ENCODE measurements at places on chromosomes 16 and 17.

GRCh38 chr16:78684030-78684611 is 584.7 kb downstream of the WWOX start:
- no peaks in the 10 kb centered on the region for H3K27me3 ChIP-seq
- H3K36me3 ChIP-seq = no peaks in the 10 kb centered on the region
- peak; percentile 89 for DNase-seq
- H3K4me3 ChIP-seq = no peak overlapping the region

DNA sequence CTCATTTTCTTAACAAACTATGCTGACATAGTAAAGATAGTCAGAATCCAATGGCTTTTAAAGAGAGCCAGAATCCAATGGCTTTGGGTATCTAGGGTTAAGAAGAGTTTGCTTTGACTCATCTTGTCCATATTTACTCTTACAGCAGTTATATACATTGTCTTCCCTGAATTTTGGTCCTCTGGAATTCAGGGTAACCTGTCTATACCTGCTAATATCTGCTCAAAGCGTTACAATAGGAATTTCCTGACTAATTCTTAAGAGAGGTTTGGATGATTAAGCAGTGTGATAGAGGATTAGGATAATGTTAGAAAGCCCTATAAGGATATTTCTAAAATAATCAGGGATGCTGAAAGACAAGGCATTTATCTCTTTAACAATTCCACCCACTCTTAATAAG is 2.0 kb upstream of the CDH8 start:
- no peaks in the 10 kb centered on the region for H3K4me1 ChIP-seq
- no peaks in the 10 kb centered on the region for H3K27me3 ChIP-seq
- H3K27ac ChIP-seq = no peak overlapping the region
- H3K36me3 ChIP-seq = no peaks in the 10 kb centered on the region
- no peak overlapping the region for H3K4me3 ChIP-seq

DNA sequence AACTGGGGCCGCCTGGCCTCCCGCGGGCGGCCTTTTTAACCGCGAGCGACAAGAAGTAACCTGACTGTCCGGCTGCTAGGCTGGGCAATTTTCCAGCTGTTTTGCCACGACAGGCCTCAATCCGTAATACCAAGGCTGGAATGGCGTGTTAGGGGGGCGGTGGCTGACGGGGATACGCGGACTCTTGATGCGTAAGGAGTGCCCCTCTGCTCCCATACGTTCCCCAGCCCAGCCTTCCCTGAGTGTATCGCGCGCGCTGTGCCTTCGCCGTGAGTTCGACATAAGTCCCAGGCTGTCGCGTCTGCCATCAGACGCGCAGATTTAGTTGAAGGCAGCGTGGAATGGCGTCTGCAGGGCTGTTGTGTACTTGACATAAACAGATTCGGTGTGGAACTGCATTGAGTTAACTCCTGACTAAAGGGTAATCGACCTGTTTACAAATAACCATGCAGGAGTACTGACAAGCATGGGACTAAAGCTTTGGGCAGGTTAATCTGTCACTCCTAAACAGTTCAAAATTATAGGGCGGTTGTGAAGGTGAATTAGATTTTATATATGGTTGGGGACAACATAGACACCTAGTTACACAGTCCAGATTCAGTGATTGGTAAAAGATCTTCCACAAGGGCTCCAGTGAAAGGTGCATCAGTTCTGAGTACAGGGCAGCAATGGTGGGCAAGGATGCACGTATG is 16.6 kb upstream of the ERN1 start:
- peaks cover 6% of the 10 kb centered on the region for H3K36me3 ChIP-seq
- H3K4me3 ChIP-seq = peak overlapping the region; percentile 77
- H3K27ac ChIP-seq = peak overlapping the region; percentile 97
- no peaks in the 10 kb centered on the region for H3K4me1 ChIP-seq

DNA sequence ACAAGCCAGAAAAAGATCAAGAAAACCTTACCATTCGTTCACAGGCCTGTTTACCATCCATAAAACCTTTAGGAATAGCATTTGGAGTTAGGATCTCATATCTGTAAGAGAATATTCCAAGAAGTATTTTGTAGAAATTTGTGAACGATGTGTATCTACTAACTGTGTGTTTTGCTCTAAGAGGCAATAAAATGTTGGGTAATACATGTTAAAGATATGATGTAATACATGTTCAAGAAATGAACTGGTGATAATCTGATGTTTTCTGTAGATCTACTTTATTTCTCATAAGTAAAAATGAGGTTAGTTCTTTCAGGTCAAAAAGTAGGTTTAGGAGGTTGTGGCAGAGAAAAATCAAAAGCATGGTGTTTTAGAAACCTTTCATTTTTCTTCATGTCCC is 83.2 kb downstream of the NDEL1 start:
- peaks cover 56% of the 10 kb centered on the region for H3K36me3 ChIP-seq
- H3K27me3 ChIP-seq = no peaks in the 10 kb centered on the region
- no peak overlapping the region for H3K4me3 ChIP-seq
- no peak overlapping the region for H3K27ac ChIP-seq
- no peak for DNase-seq
- no peaks in the 10 kb centered on the region for H3K4me1 ChIP-seq

DNA sequence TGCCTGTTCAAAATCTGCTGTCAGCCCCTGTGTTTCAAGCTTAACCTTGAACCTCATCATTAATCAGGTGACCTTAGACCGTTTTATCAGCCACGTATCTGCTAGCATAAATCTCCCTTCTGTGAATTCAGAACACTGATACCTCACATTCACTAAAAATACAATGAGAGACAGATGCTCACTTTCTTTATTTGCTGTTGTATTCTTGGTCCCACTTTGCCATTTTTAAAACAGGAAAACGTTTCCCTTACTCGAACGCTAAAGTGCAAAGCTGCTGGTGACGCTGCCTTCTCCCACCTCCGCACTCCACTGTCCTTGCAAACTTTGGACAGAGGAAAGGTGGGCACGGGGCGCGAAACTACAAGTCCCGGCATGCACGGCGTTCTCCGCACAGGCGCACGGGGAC is 220 bp upstream of the ARHGAP44 start:
- no peaks in the 10 kb centered on the region for H3K27me3 ChIP-seq

DNA sequence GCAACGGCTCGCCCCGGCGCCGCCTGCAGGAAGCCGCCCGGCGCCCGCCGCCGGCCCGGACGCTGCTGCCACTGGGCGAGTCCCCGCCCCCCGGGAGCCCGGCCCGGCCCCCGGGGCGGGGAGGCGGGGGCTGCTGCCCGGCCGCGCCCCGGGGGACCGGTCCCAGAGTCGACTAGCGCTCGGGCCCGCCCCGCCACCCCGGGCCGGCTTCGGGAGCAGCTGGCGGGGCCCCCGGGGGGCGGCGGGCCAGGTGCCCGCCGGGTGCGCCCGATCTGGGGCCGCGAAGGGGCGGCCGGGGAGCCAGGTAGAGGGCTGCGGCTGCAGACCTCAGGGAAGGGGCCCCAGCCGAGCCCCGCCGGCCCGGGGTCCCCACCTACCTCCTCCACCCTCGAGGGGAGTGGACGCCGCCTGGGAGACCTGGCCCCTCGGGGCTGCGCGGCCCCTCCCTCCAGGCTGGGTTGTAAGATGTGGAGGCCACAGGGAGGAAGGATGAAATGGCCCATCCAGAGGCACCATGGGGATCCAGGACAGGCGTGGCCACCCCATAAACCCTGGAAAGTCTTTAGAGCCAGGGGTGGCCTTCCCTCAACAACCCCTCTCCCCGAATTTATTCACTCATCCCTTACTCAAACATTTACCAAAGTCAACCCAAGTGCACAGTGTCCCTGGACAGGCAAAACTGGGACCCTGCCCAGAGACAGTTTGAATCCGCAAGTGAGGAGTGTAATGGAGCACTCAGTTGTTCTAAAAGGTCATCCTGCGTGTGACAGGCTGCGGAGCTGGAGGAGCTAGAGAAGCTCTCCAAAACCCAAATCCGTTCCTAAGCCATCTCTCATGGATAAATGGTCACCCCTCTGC is at the start of gene CDYL2:
Gene CDYL2, minus strand, starts transcription at position 73 of the 858 bp plus-strand sequence. CDS start 425 bp downstream, outside the sequence.
- no peaks in the 10 kb centered on the region for H3K4me1 ChIP-seq
- no peak for DNase-seq
- peak within 1 kb of the TSS; percentile 61 for H3K4me3 ChIP-seq
- H3K36me3 ChIP-seq = no peaks in the 10 kb centered on the region
- no peak within 1 kb of the TSS for H3K27ac ChIP-seq
- no peaks in the 10 kb centered on the region for H3K27me3 ChIP-seq

- H3K36me3 ChIP-seq = no peaks in the 10 kb centered on the region
- H3K4me1 ChIP-seq = no peaks in the 10 kb centered on the region
- H3K27me3 ChIP-seq = no peaks in the 10 kb centered on the region
These were observed 26.5 kb downstream of the ASIC2 start for GRCh38 chr17:33266611-33267010.

- H3K4me3 ChIP-seq = no peak overlapping the region
- no peaks in the 10 kb centered on the region for H3K4me1 ChIP-seq
- no peaks in the 10 kb centered on the region for H3K36me3 ChIP-seq
- no peak overlapping the region for H3K27ac ChIP-seq
- no peaks in the 10 kb centered on the region for H3K27me3 ChIP-seq
These were observed 47.0 kb downstream of the BCAS3 start for GRCh38 chr17:60724647-60725046.

DNA sequence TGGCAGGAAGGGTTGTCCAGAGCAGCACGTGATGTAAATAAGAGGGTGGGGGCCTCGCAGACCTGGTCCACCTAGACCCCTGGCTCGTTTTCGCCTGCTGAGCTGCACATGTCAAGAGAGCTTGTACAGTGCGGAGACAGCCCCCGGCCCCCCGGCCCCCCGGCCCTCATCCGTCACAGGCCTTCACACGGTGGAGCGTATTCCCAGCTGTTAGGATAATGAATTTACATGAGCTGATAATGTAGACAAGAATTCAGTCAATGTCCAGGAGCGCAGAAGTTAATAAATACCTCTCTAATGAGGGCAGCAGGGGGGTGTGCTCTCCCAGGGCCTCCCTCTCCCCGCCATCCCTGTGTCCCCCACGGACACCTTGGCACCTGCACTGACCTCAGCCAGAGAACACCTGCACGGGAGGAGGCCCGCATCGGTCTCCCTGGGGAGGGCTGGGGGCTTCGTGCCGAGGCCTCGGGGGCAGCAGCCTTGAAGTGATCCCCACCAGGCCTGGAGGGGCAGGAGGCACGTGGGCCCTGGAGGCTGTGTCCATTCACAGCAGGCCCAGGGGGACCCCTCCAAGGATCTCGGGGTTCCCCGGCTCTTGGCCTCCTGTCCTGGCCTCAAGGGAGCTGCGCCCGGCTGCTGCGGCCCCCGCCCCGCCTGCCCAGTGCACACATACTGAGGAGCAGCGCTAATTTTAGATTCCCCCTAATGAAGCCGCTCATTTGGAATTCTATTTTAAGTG is 14.6 kb downstream of the GSE1 start:
- peak overlapping the region; percentile 92 for H3K27ac ChIP-seq
- H3K36me3 ChIP-seq = no peaks in the 10 kb centered on the region
- DNase-seq = no peak
- H3K27me3 ChIP-seq = no peaks in the 10 kb centered on the region

GRCh38 chr17:68849673-68850610 is 105.2 kb downstream of the ABCA8 start:
- H3K4me1 ChIP-seq = no peaks in the 10 kb centered on the region
- H3K27me3 ChIP-seq = no peaks in the 10 kb centered on the region
- H3K27ac ChIP-seq = no peak overlapping the region
- no peaks in the 10 kb centered on the region for H3K36me3 ChIP-seq
- no peak for DNase-seq

Data from right atrium auricular region (tissue), 2 donors.